Omental fat pad (tissue), 4 donors: ENCODE measurements at places on chromosomes 5 and 9.

DNA sequence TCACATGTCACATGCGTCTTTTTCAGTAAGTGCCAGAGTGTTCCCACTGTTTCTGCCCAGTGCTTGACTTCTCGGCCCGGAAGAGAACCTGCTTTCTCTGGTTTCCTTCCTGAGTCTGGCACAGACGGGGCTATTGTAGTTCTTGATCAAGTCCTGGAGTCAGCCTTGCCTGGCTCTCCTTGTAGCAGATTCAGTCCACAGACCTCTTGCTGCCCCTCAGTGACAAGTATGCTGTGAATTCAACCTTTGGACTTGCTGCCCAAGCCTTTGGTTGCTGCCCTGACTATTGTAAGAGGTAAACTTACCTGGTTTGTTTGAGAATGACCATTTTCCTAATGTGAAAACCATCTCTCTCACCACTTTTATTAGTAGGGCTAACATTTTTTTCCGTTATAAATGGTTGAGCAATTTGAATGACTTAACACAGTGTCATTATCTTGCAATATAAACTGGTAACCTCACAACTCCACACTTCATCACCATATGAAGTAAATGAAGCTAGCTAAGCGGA, 24.7 kb downstream of the ZBTB34 start:
- no peak for DNase-seq

DNA sequence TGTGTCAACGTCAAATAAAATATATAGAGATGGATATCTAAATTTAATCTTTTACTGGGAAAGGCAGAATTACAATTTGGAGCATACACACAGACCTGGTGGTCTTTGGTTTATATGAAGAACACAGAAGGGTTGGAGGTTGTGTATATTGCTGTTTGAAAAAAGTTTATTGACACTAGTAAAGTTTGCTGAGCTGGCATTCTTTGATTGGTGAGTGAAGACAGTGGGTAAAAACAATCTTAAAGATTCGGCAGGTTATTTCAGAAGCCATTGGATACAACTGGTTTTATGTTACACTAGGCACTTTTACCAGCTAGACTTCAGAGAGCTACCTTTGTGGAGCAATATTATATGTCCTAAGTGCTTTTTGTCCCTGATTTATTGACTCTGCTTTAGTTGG, 27.2 kb downstream of the IZUMO3 start:
- no peak for DNase-seq

DNA sequence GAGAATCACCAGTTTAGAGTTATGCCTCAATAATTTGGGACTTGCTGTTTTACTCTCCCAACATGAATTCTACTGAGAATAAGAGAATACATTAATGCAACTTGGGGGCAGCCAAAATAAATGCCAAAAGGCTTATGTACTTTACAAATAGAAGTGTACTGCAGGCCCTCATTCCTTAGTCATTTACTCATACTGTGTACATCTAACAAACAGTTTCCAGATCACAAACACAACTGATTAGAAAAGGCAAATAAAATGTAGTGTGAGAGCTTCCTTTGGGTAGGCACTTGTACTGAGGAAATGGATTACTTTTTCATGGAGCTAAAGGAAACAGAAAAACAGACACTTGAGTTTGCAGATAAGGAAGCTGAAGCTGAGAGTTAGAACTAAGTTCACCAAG, 12.6 kb downstream of the ANKDD1B start:
- no peak for DNase-seq

- DNase-seq = no peak
These were observed 4.0 kb upstream of the RCL1 start for GRCh38 chr9:4788703-4789102.

- DNase-seq = no peak
These were observed 2.3 kb downstream of the ADRB2 start for GRCh38 chr5:148828511-148829247.

GRCh38 chr5:106755066-106755465, 915.7 kb downstream of the EFNA5 start:
- no peak for DNase-seq

DNA sequence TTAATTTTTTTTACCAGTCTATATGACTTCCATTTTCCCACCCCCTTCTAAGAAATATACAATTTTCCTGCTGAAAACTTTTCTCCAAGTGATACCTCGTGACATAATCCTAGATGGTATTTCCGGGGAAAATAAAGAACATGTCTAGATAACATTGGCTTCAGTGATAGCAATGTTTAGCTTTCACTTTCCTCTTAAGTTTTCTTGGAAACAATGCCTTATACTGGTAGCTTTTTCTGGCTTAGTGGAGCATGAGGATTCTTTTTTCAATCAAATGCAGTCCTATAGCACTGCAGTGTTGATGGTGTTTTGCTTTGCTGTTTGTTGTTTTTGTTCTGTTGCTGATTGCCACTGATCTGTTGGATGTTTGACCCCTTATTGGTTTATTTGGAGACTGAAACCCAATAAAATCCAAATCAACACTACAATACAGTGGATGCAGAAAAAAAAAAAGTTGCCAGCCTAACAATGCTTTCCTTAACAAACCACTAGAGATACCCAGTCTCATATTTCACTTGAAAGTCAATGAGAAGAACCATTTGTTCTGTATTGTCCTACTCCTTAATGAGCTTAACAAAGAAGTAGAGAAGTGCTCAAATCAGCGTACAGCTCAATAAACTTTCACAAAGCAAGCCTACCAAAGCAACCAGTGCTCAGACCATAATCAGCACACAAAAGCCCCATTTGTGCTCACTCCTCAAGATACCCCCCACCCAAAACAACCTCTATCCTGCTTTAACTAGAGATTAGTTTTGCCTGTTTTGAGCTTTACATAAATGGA, 74.2 kb upstream of the GRAMD2B start:
- DNase-seq = no peak

- no peak for DNase-seq
These were observed 15.8 kb downstream of the GABRB2 start for GRCh38 chr5:161530700-161531099.

GRCh38 chr5:89232139-89232603, 349.2 kb upstream of the MEF2C start:
- no peak for DNase-seq

GRCh38 chr5:53099546-53099945, 10.0 kb downstream of the MOCS2 start:
- no peak for DNase-seq

GRCh38 chr5:143481697-143482531, 78.4 kb upstream of the NR3C1 start:
- no peak for DNase-seq

GRCh38 chr9:127568971-127569885, 42.8 kb upstream of the STXBP1 start:
- no peak for DNase-seq

GRCh38 chr9:90770182-90770738, 31.4 kb upstream of the SYK start:
- no peak for DNase-seq

DNA sequence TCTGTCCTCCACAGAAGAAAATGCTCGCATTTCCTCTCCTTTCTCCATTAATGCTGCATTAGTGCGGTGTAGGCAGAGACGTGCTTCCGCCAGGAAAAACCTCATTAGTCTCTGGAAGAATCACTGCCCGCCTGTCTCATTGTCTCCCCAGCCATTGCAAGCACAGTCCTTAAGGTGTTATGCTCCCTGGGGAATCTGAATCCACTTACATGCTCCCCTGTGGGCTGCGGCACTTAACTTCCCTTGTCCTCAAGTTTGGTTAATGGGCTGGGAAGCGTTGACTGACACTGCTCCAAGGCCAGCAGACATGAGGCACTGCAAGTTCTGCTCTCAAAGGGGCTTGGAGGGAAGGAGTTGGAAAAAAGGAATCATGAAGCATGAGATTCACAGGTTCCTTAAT, 41.6 kb downstream of the TARS1 start:
- no peak for DNase-seq

DNA sequence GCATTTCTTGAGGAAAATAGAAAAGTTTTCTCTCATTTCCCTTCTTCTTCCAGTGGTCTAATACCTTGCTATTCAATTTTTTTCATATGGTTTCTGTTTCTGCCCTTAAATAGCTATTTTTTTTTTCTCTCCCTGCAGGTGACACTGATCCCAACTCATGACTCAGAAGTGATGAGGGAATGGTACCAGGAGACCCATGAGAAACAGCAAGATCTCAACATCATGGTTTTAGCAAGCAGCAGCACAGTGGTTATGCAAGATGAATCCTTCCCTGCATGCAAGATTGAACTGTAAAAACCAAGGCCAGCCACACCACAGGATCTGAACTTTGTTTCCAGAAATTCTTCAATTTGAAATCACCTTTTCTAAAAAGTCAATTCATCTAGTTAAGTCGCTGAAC, 97.7 kb downstream of the MAP1B start:
- DNase-seq = no peak

GRCh38 chr9:135903358-135903656, 4.0 kb downstream of the CAMSAP1 start:
- no peak for DNase-seq

GRCh38 chr5:144504929-144505577, 334.4 kb downstream of the KCTD16 start:
- DNase-seq = no peak

GRCh38 chr5:177447066-177447610, 524 bp downstream of the PRR7 start:
- DNase-seq = no peak

DNA sequence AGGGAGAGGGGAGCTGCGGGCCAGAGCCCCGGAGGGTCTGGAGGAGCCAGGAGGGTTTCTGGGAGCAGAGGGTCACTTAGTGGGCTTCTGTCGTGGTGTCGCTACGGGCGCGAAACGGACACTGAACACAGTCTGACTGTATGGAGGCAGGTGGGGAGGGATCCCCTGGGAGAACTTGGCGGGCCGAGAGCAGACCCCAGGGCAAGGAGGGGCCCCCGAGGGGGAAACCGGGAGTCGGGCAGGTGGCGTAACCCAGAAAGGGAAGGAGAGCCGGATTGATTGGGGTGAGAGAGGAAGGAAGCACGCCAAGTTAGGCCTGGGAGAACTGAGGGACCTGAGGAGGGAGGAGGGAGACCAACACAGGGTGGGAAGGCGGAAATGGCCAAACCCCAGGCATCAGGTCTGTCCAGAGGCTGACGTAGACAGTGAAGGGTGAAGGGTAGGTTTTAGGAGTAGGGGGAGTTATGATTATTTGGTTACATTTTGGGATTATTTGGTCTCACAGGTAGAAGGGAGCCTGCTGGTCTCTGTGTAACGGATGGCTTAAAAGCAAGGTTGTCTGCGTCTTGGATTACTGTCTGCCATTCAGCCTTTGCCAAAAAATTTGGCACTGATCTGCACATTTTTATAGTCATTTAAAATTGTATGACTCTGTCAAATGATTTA, 3.3 kb upstream of the MSMP start:
- no peak for DNase-seq

- no peak for DNase-seq
These were observed 169.1 kb downstream of the YTHDC2 start for GRCh38 chr5:113682497-113683136.

DNA sequence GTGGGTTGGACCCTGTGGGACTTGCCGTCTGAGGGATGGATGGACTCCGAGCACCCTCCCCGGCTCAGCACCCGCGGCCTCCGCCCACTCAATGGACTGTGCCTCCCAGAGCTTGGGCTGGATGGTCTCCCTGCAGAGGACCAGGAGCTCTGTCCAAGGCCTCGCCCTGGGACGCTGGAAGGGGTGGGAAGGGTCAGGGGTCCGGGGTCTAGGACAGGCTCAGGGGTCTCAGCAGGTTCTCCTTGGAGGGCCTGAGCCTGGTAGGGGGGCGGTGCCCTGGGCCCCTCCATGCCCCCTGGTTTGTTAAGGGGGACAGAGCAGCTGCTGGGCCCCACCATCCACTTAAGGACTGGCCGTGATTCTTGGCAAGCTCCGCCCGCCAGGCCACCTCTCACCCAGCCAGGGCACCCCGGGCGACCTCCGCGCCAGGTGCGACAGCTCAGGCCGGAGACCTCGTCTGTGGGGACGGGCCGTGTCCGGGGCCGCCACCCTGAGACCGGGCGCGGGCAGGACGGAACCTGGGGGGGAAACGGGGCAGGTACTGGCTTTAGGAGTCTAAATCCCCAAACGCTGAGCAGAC, 29.2 kb downstream of the EXOC3 start:
- no peak for DNase-seq

GRCh38 chr9:123929177-123929869, 603 bp downstream of the DENND1A start:
- no peak for DNase-seq

DNA sequence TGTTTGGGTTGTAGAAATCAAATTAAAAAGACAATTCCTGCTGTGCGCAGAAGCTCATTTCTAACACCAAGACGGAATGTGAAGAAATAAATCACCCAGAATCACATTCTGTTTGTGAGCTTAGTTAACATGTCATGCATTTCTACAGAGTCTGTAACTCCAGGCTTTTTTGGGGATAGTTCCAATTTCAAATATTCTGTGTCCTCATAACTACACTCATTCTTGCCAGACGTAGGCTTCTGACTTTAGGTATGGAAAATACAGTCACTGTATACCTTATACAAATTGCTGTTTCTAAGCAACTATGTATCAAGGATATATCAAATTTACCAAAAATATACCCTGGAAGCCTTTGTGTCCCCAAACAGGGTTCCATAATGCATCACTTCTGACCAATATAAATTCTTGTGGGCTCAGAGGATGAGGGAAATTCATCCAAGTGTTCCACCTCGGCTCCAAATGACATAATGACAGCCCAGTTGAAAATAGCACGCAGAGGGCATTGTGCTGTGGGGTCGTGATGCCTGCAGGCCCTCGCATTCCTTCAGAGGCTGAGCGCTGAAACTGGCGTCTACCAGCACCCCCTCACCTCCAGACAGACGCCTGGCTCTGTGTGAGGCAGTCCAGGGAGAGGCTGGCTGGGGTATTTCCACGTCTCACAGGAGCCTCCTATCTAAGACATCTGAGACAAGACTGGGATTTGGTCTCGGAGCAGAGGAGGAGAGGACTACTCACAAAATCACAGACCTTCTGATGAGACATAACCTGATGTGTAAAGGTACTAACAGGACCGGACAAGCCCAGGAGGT, 79.8 kb downstream of the KLF4 start:
- DNase-seq = no peak
